ENCODE measurements at places on chromosomes 1 and 21. TPM values are rescaled to one million over a fixed set of nuclear protein-coding genes. Genes with fewer than 3 reads are reported as not detected.
A peak's percentile ranks its signal among the peaks of the same experiment; 100 is the strongest.

- no peaks in the 10 kb centered on the region for H3K36me3 ChIP-seq
- H3K4me1 ChIP-seq: no peaks in the 10 kb centered on the region
- DNase-seq: no peak
- no peaks in the 10 kb centered on the region for H3K27me3 ChIP-seq
- H3K27ac ChIP-seq: no peak overlapping the region
Observed at GRCh38 chr1:58468612-58469011, 77.9 kb downstream of the OMA1 start.

Gene LYPD8
- total RNA-seq: 310 TPM

Gene WDR64
- total RNA-seq: not detected

DNA sequence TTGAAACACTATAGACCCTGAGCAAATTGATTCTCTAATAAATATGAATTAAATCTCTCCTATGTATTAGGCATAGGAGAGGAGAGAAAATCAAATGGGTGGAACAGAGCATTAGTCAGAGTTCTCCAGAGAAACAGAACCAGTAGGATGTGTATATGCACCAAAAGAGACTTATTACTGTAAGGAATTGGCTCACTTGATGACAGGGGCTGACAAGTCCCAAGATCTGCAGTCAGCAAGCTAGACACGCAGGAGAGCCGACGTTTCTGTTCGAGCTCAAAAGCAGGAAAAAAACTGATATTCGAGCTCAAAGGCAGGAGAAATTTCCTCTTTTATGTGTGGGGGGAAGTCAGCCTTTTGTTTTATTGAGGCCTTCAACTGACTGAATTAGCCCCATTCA, 259.2 kb upstream of the KAZN start:
- H3K27ac ChIP-seq: no peak overlapping the region
- H3K36me3 ChIP-seq: no peaks in the 10 kb centered on the region
- H3K27me3 ChIP-seq: no peaks in the 10 kb centered on the region
- no peaks in the 10 kb centered on the region for H3K4me1 ChIP-seq
- no peak overlapping the region for H3K4me3 ChIP-seq
- DNase-seq: no peak

Gene GNG12
- total RNA-seq: 131 TPM

DNA sequence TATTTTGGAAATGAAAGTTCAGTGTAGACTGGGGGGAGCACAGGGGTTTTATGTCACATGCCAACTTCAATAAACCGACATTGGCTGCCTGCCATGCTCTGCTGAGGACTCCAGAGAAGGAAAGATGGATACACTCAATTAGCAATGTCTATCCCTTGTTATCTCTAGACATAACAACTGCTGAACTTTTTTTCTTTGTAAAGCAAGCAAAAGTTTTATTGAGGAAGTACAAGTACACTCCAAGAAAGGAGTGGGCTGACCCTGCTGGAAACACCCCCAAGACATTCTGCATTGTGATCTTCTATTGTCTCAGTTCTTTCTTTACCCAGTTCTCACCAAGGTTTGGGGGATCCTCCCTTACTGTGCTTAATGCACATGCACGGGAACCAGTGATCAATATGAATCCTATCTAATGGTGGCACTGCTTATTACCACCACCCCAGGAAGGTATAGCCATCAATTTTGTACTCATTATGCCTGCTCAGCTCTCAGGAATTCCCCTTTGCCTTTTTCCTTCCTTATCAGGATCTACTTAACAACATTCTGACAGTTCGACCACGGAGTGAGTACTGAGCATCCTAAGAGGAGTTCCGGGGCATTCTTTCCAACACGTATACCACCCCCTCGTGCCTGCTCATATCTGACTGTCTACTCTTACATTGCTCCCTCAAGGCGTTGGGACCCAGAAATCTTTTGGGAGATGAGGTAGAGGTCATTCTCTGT, 28.7 kb downstream of the SYNJ1 start:
- peak; percentile 80 for DNase-seq
- no peaks in the 10 kb centered on the region for H3K27me3 ChIP-seq
- no peaks in the 10 kb centered on the region for H3K4me1 ChIP-seq

Data from colonic mucosa (tissue), 4 donors.